ENCODE measurements at places on chromosomes 5 and 9. TPM values are rescaled to one million over a fixed set of nuclear protein-coding genes. Genes with fewer than 3 reads are reported as not detected.

DNA sequence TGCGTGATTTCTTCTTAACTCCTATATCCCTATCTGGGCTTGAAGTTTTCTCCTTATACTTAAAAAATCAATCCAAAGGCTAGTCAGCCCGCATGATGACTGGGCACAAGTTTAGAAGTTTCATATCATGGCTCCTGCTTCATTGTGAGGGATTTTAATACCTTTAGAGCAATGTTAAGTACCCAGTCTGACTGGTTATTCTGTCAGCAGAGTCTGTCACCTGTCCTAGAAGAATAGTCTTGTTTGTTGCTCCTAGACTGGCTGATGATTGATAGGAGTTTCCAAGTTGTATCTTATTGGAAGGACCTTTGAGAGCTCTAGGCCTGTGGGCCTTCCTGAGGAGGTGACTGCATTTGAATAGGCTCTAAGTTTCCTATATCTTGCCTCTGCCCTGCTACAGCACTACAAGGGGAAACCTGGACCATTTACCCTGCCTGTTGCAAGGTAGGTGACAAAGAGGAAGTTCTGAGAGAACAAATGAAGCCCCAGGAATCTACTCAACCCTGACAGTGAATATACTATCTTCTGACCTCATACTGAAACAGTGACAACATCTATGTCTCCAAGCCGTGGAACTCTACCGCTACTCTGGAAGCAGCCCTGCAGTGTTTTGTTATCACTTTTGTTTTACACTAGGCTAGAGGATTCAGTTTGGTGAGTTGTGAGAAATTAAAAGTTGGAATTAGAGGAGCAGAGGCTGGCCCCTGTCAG lies 66.5 kb downstream of the F2RL2 start:
- DNase-seq = peak; percentile 40

TMC1 gene
- total RNA-seq = not detected

ELAVL2 gene
- not detected for total RNA-seq

DNA sequence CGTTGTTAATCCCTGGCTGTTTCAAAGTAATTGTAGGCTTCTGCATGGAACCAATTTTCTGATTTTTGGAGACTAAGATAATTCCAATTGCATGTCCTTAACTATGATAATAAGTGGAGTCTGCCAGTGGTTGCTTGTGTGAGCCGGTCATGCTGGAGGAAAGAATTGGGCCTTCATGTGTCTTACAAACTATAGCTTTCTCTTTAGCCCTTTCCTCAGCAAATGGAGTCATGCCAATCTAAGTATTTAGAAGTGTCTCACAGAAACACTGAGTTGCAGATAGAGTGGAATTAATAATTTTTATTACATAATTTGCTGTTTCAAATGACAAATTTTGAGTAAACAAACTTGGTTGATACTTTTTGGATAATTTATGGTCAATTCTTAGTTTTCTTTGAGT lies 200.4 kb downstream of the FBXL7 start:
- DNase-seq = no peak

- no peak for DNase-seq
Observed at GRCh38 chr5:15794052-15794985, 294.3 kb downstream of the FBXL7 start.

SLC1A1 gene
- total RNA-seq = not detected

GRCh38 chr5:124454081-124454480 lies 292.4 kb downstream of the ZNF608 start:
- DNase-seq = no peak

GRCh38 chr5:132746954-132747615 lies at the start of gene CCNI2:
Gene CCNI2, plus strand, starts transcription at chr5:132747426. Its CDS starts 70 bp downstream, at chr5:132747496.
- DNase-seq = peak; percentile 75

SCGB3A2 gene
- total RNA-seq = not detected

DNA sequence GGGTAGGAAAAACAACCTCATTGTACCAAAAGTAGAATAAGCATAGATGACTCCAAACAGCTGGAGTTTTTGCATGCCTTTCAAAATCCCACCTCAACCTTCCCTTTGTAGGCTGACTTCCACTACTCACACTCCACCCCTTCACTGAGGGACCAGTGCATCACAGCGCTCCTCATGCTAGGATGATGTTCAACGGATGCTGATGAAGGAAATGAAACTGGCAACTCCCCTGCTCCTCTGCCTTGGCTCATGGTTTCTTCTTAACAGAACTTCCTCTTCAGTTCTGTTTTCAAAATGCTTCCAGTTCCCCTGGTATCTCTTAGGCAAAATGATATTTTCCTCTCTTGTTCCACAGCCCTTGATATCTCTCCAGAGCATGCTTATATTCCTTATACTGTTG lies 29.0 kb downstream of the LIFR start:
- no peak for DNase-seq

GRCh38 chr5:53944981-53945380 lies 365.4 kb downstream of the ARL15 start:
- no peak for DNase-seq
